Thoracic aorta (tissue), 2 donors: ENCODE measurements at places on chromosomes 4 and X.

DNA sequence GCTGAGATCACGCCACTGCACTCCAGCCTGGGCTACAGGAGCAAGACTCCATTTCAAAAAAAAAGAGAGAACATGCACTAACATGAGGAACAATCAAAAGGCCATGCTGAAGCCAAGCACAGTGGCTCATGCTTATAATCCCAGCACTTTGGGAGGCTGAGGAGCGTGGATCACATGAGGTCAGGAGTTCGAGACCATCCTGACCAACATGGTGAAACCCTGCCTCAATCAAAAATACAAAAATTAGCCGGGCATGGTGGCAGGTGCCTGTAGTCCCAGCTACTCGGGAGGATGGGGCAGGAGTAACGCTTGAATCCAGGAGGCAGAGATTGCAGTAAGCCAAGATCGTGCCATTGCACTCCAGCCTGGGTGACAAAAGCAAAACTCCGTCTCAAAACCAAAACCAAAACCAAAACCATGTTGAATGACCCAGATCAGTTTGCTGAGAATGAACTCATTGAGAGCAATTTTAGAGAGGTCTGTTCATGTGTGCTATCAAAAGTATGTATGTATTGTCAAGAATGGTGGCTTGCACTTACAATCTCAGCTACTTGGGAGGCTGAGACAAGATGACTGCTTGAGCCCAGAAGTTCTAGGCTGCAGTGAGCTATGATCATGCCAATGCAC lies 44.8 kb downstream of the PDS5A start:
- DNase-seq, result no peak

DNA sequence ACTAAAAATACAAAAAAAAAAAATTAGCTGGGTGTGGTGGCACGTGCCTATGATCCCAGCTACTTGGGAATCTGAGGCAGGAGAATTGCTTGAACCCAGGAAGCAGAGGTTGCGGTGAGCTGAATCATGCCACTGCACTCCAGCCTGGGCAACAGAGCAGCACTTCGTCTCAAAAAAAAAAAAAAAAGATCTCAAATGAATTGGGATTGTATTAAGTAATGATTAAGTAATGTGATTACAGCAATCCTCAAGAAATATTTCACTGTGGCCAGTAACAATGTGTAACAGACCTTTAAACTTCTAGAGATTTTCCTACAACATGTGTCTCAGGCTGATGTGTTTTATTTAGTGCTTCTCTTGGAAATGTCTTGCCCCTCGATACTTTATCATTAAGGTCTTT lies 46.8 kb downstream of the PKD2 start:
- no peak for DNase-seq

GRCh38 chr4:153421941-153422340 lies 44.2 kb upstream of the TMEM131L start:
- no peak for DNase-seq

GRCh38 chrX:39616098-39616729 lies 481.5 kb downstream of the BCOR start:
- no peak for DNase-seq

- no peak for DNase-seq
These were observed 303.3 kb downstream of the FRMPD4 start for GRCh38 chrX:12441381-12442128.

DNA sequence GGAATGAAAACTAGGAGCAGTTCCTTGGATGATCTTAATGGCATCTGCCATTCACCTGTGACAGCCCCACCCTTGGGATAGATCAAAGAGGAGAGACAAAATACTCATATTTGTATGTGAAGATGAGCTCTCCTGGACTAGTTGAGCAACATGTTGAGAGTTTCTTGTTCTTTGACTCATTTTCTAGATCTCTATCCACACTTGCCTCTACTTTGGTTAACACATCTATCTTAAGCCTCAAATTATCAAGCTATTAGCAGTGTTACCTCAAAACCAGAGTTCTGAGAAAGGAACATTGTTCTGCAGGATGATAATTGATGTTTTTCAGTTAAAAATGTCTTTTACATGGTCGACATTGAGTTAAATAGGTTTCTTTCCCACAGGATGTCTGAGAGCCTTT lies 94.2 kb upstream of the TEX13D start:
- no peak for DNase-seq

GRCh38 chrX:70252491-70252890 lies 7.5 kb downstream of the P2RY4 start:
- DNase-seq, result no peak

- DNase-seq, result no peak
These were observed 6.7 kb downstream of the MYL5 start for GRCh38 chr4:680928-681645.

DNA sequence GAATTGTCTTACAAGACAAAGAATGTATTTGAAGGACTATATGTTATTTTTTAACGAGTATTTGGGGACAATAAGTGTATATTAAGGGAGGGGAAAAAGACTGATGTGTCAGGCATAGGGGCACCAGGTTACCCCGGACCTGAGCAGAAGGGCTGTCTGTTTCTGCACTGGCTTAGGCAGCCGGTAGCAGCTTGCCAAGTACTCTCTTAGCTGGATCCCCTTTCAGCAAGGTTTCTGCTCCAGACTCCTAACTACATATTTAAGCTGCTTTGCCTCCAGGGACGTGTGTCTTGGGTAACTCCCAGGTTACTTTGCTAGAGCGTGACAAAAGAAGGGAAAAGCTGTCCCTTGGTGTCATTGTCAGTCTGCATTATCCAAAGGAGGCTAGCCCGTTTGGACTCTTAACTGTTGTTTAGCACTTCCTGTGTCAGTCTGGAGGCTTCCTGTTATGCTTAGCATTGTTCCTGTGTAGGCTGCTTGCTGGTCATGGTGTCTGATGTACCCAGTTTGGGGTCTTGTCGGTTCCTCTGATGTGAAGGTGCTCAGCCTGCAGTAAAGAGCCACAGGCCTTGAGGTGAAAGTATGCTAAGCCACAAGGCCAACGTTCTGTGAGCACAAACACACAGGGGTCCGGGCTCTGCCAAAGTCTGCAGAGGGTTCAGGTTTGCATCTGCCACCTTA lies 11.6 kb downstream of the CXCR3 start:
- no peak for DNase-seq

DNA sequence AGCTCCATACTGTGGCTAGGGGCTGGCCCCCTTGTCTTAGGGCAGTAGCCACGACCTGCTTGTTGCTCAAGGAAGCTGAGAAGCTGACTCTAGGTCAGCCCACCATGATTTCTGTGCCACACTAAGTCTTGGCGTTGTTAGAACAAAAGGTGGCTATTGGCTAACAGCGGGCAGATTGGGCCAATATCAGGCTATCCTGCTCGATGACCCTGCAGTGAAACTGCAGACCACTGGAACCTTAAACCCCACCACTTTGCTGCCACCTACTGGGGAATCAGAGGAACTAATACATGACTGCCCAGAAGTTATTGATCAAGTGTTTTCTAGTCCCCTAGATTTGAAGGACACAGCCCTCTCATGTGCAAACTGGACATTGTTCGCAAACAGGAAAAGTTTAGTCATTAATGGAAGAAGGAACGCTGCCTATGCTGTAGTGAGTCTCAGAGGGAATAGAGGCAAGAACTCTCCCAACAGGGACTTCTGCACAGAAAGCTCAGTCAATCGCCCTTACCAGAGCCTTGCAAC lies 17.0 kb upstream of the PAPSS1 start:
- no peak for DNase-seq

DNA sequence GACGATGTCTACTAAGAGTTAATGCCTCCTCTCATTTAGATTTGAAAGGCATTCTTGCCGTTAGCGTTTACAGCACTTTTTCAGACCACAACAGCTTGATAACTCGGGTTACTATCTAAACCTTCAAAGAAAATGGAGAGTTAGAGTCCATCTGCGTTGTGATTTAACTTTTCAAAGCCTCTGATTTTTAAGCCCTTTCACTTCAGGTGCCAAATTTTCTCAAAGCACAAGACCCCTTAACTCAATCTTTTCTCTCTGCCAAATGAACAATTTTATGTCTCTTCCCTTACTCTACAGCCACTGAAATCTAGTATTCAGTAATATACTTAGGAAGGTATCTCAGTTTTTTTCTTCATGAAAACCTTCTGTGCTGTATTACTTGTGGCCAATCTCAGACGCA lies 310.5 kb downstream of the TENM3 start:
- no peak for DNase-seq

DNA sequence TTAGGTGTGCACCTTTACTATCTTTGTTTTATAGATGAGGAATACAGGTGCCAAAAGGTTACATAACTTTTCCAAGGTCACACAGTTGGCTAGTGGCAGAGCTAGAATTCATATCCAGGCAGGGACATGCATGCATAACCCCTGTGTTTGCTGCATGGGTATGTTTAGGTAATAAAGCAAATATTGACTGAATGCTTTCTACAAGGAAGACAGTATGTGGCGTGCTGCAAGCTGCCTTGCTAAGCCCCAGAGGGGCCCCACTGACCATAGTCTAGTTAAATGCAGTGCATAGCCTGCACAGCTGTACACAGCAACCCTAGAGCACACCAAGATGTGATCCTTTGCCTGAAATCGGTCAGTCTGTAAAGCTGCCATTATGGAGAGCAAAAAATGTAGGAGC lies 320.5 kb upstream of the IGFBP7 start:
- DNase-seq, result no peak

- DNase-seq, result no peak
These were observed 19.3 kb upstream of the CSF2RA start for GRCh38 chrX:1249101-1249887.
